ENCODE measurements at places on chromosomes 2 and 18.

DNA sequence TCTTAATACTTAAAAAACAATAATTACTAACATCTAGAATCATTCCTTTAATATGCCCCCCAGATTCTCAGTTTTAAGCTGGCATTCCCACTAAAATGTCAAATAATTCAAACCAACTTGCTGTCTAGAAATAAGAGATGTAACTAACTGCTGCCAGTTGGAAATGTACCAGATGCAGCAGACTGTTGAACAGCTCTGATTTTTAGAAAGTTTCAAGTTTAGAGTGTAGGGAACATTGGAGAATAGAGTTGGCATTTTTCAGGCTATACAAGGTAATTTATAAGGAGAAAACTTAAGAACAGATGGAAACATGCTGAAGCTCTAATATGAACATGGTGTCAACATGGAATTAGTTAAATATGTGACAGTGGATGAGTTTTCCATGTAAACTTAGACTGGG lies 101.4 kb downstream of the PTRHD1 start:
- no peak for DNase-seq

DNA sequence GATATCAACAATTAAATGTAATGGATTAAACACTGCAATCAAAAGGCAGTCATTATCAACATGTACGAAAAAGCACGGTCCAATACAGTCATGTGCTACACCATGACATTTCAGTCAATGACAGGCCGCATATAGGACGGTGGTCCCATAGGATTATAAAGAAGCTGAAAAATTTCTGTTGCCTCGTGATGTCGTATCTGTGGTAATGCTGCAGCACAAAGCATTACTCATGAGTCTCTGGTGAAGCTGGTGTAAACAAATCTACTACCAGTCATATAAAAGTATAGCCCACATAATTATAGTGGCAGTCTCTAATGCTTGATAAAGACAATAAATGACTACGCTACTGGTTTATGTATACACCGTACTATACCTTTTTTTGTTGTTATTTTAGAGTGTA lies 58.4 kb downstream of the RABL2A start:
- DNase-seq: peak; percentile 63

GRCh38 chr2:159998961-159999360 lies 63.5 kb downstream of the PLA2R1 start:
- DNase-seq: peak; percentile 32

GRCh38 chr2:138974651-138975050 lies 194.5 kb upstream of the NXPH2 start:
- no peak for DNase-seq

DNA sequence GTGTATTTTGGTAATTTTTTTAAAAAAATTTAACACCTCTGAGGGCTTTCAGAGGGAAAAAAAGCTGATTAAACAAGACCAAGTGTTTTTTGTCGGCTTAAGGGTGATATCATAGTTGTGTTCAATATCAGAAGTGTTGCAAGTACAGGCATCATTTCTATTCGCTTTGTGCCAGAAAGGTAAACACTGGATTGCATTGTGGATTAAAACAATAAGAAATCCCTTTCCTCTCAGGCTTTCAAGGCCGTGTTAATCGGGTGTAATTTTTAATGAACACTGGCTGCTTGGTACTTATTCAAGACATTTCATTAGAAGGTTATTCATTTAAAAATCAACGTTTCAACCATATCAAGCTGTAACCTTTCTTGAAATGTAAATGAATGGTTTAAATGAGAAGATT lies 18.3 kb downstream of the FIGN start:
- DNase-seq: no peak

- no peak for DNase-seq
Observed at GRCh38 chr18:12593866-12594265, 64.0 kb downstream of the SPIRE1 start.

DNA sequence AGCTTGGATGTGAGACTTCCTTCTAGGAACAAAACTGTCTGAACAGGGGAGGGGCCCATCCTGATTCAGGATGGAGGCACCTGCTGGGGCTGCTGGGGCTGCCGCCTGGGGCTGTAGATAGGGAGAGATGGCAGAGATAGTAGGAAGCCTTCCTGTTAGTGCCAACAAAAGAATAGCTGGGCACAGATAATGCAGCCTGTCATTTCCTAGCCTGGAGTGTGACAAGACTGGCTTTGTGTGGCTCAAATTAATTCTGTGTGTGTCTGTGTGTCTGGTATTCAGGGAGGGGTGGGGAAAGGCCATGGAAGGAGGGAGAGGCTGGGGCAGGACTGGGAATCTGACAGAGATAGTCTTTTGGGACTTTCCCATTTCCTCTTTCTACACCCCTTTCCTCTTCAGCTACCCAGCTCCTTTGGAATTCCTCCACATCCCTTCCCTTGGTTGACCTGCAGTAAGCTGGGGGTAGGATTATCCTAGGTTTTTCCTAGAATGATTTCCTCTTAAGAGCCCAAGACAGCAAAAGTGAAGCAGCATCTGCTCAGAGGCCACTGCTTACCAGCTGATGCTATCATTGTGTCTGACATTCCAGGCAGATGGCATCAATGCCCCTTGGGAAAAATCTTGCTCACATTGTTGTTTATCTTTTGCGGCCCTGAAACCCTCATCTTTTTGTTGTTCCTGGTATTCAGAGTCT lies 144.9 kb upstream of the LHCGR start:
- peak; percentile 0 for DNase-seq

DNA sequence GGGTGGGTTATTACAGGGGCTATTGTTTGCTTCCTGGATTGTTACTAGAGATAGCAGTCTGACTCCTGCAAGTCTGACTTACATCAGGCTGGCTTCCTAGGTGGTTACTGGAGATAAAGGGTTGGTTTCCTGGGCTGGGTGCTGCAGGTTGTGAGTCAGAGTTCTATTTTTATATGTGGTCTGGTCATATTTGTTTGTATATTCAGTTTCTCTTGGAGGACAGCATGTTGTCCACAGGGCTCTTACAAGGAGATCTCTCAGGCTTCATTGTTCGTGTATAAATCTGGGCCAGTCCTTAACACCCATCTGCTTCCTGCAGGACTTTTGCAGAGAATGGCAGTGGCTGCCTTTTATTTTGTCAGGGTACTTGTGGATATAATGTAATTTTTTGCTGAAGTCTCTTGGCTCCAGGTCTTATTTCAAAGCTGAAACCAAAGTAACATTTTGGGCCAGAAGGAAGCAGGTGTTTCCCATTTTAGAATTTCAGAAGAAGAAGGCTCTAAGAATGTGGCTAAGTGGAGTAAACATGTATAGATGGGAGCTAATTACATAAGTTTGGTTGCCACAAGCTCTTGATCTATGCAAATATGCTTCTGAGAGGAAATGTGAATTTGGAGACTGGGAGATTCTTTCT lies 65.9 kb upstream of the SLC16A14 start:
- peak; percentile 60 for DNase-seq

DNA sequence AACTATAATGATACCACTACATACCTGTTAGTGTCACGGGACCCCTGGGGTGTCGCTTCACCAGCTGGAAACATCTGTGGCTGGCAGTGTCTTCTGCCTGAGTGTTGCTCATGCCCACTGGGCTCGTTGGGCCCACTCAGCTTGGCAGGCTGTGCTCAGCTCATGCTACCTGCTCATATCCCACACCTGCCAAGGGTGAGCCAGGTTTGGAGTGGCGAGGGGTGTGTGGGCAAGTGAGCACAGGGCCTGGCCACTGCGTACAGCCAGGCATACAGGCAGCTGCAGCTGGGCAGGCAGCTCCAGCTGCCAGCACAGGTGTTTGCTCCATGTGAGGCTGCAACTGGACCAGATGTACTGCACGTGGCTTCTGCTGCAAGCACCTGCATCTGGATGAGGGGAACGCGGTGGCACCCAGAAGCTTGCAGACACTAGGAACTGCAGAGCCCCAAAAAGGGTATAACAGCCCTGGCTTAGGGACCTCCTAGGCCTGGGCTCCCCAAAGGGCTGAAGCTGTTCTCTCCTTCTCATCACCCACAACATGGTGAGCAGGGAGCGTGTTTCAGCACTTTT lies 70.1 kb downstream of the SUCLG1 start:
- DNase-seq: no peak

DNA sequence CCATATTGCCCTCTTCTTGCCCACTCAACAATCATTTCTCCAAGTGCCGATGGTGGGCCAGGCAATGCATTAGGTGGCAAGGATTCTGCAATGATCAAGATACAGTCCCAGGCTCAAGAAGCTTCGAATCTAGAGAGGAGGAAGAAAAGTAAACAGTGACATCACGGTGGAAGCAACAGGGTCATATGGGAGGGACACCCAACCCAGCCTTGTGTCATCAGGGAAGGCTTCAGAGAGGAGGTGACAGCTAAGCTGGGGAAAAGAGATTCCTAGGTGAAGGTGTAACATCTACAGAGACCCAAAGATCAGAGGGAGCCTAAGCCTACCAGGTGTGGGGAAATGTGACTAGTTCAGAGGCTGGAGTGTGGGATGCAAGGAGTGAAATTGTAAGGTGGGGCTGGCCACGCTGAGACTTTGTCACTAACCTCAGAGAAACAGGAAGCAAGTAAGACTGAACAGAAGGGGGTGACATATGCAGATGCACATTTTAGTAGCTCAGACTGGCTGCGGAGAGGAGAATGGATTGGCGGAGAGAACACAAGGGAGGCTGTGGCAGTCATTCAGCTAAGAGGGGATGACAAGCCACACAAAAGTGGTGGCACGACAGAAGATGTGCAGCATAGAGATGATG lies 104.9 kb downstream of the ANKRD44 start:
- no peak for DNase-seq

DNA sequence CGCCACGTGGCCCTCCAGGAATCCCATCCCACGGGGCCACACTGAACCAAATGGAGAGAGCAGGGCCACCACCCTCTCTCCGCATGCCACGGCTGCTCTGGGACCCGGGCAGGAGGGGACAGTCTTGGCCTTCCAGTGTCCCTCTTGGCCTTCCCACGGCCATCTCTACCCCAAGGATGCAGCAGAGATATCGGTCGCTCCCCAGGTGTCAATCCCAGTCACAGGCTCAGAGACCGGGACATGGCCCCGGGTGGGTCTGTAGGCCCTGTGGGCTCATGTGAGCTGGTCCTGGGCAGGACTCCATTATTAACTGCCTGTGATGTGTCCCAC lies 15.3 kb downstream of the CAPN10 start:
- DNase-seq: no peak

- DNase-seq: no peak
Observed at GRCh38 chr18:23730857-23731256, 41.6 kb downstream of the LAMA3 start.

DNA sequence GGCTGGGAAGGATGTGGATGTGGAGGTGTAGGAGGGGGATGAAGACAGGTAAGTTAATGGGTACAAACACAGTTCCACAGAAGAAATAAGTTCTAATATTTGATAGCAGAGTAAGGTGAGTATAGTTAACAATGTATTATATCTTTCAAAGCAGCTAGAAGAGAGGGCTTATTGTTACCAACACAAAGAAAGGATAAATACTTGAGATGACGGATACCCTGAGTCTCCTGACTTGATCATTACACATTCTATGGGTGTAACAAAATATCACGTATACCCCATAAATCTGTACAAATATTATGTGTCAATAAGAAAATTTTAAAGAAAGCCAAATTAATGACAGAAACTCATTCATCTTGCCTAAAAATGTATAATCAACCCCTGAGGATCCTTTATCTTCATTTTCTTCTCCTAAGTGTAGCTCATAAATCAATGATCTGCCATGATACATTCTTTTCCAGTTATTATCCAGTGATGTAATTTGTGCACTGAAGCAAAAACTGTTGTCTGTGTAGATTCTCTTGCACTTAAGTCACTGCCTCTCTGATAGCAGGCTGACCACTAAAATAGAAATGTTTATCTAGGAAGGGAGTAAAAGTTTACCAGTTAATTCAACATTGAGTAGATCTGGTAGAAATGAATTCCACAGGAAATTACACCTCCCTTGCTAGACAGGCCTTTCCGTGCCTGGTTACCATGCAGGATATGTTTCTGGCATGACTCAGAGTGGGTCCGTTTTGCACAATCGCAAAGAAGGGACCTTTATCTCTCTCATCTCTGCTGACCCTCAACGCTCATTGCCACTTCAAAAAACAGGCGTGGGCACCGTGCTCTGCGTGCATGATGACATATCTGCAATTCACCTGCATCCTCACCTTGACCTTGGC lies 249.7 kb upstream of the NCKAP5 start:
- peak; percentile 99 for DNase-seq

DNA sequence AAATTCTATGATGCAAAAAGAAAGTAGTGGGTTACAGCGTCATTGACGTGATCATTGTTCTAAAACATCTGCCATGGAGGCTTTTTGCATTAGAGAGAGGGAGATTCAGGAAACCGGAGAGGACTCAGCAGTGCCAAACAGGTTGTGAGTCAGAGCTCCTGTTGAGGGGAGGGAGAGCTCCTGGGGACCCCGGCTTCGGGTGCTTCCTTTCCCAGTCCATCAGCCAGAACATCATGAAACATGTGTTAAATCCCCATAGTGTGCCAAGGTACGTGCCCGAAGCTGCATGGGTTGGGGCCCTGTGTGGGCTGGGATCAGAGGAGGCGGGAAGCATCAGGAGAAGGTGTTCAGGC lies 791 bp upstream of the CYRIA start:
- peak; percentile 2 for DNase-seq

GRCh38 chr2:19111354-19111753 lies 247.1 kb downstream of the OSR1 start:
- no peak for DNase-seq

GRCh38 chr2:127951026-127951425 lies 65.3 kb upstream of the AMMECR1L start:
- peak; percentile 32 for DNase-seq

GRCh38 chr2:109535217-109535946 lies 78.4 kb downstream of the SEPTIN10 start:
- no peak for DNase-seq

GRCh38 chr2:40740419-40740818 lies 288.5 kb upstream of the SLC8A1 start:
- no peak for DNase-seq

DNA sequence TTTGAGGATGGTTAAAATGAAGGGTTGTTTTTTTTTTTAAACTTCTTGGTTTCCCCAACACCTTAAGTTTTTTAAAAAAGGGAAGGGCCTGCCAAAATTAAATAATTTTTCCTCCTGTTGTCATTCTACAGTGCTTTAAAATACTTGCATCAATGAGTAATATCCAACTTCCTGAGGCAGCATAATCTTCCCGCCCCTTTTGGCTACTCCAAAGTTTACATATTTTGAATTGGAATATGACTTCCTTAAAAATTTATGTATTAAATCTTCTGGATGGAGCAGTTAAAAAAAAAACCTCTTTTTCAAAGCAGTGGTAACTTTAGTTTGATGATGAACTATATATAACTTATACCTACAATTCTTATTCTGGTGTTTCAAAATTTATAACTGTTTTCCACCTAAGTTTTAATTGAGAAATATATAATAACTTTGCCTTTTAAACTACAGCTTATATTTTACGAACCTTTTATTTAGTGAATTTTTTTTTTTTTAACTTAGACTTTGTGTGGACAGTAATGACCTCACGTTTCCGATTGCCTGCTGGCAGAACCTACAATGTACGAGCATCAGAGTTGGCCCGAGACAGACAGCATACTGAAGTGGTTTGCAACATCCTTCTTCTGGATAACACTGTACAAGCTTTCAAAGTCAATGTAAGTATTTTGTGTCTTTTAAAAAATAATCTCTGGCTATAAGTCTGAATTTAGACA lies 49.8 kb downstream of the PTPN4 start:
- peak; percentile 80 for DNase-seq

- DNase-seq: no peak
Observed at GRCh38 chr18:56983275-56983992, 163.5 kb upstream of the BOD1L2 start.

All from ELR (cell line).